GM23248 (cell line): ENCODE measurements at places on chromosomes 7 and 10. TPM values are rescaled to one million over a fixed set of nuclear protein-coding genes. Genes with fewer than 3 reads are reported as not detected.

Gene OR2A42
- polyA plus RNA-seq, result 0.06 TPM in 1 of 2 replicates, not detected in the other

Gene KCNH2
- not detected in 2 replicates for polyA plus RNA-seq

Gene RAPGEF5
- 0.11 and 0.32 TPM in 2 replicates for polyA plus RNA-seq

Gene PSD
- polyA plus RNA-seq, result 0.95 and 1.8 TPM in 2 replicates

Gene ACHE
- polyA plus RNA-seq, result 0.14 TPM in 1 of 2 replicates, not detected in the other

Gene TFPI2
- polyA plus RNA-seq, result 706 and 730 TPM in 2 replicates

Gene MYO1G
- 0.14 TPM in 1 of 2 replicates, not detected in the other for polyA plus RNA-seq

Gene CPN1
- polyA plus RNA-seq, result not detected in 2 replicates

Gene TNS3
- 17.2 and 18.6 TPM in 2 replicates for polyA plus RNA-seq

Gene CFTR
- not detected in 2 replicates for polyA plus RNA-seq

Gene IL2RA
- not detected in 2 replicates for polyA plus RNA-seq
